NB4 (cell line): ENCODE measurements at places on chromosomes 1 and 21.

GRCh38 chr1:155133799-155134281 is 1.8 kb upstream of the SLC50A1 start:
- no peak for DNase-seq

DNA sequence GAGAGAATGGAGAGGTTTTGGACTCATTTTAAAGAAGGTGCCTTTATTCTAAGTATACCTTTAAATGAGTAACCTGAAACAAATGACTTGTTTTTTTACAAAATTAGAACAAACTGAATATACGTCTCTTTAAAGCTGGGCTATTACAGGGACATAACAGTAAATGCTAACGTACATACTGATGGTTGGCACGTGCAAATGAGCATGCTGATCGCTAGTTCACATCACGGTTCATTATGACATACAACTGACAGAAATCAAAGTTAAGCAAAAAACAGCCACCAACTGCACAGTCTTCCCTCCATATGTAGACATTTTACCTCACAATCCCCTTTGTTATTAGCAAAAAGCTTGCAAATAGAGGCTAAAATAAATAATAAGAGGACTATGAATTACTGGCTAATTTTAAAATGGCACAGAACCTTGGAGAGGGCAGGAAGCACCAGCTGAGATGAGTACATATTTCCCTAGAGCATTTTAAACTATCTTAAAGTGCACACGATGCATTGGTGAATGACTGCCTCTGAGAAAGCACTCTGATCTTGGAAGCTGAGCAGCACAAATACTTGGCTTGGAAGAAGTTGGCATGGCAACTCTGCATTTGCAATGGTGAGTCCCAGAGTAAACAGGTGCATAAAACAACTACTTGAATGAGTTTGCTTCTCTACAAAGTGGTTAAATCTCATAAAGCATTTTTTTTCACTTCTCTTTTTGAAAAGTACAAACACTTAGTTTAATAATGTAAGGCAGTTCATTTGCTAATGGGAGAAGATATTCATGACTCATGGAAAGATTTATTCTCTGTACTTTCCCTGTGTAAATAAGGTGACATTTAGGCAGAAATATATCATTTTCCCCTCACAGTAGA is 204.7 kb downstream of the LHX8 start:
- no peak for DNase-seq

- DNase-seq = no peak
Measured at GRCh38 chr1:113545626-113546025, 155.3 kb downstream of the MAGI3 start.

DNA sequence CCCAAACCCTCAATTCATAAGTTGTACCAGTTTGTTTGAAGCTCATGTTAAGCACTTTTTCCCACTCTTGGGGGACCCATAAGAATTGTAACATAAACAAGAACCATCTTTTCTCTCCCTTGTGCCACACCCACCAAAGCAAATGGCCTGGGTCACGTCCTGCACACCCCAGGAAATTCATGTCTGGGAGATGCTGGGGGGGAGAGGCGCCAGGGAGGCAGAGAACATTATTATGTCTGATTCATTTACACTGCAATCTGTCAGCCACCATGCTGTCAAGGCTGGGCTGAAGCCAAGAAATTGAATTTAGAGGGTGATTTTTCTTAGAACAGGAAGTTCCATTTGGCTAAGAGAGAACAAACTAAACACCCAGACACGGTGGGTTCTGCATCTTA is 37.2 kb upstream of the IPO9 start:
- DNase-seq = no peak

- DNase-seq = no peak
Measured at GRCh38 chr1:183515002-183515689, 42.8 kb downstream of the SMG7 start.

DNA sequence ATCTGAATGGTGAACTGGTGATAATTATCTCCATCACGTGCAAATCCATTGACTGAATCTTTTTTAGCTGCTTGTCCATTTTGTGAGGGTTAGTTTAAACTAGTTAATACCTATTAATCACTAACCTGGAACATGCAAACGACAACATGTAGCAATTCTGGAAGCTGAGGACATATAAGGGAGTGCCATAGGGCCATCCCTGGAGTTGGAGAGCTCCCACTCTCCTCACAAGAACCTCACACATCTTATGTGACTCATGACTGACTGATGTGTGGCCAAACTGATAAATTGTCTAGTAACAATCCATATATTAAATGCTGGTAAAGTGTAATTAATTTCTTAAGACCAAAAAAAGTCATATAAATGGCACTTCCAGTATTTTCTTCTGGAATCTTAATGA is 62.9 kb upstream of the HOOK1 start:
- DNase-seq = no peak

GRCh38 chr1:214327514-214327913 is 46.6 kb downstream of the SMYD2 start:
- peak; percentile 37 for DNase-seq

DNA sequence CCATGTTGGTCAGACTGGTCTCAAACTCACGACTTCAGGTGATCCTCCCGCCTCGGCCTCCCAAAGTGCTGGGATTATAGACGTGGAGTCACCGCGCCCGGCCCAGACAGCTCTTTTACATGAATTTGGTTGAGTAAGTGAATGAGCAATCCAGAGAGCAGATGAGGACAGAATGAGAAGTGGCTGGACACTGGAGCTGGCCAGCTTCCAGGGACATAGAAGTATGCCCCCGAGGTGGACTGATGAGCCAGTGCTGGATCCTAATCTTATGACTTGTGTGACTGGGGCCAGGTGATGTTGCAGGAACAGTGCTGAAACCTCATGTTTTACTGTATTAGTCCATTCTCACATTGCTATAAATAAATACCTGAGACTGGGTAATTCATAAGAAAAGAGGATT is 35.9 kb upstream of the KANK4 start:
- DNase-seq = no peak

- DNase-seq = no peak
Measured at GRCh38 chr1:67571406-67571805, 113.6 kb upstream of the GADD45A start.

DNA sequence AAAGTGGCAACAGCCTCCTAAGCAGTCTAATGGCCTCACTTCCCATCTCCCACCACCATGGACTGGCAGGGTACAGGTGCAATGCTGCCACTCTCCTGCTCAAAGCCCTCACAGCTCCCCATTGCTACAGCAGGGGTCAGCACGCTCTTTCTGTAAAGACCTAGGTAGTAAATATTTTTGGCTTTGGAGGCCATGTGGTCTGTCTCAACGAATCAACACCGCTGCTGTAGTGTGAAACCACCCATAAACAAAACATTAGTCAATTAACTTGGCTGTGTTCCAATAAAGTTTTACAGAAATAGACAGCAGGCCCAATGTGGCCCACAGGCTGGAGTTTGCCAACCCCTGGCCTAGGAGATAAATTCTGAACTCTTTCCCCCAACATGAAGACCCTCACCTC is 44.6 kb upstream of the TMEM125 start:
- peak; percentile 15 for DNase-seq

DNA sequence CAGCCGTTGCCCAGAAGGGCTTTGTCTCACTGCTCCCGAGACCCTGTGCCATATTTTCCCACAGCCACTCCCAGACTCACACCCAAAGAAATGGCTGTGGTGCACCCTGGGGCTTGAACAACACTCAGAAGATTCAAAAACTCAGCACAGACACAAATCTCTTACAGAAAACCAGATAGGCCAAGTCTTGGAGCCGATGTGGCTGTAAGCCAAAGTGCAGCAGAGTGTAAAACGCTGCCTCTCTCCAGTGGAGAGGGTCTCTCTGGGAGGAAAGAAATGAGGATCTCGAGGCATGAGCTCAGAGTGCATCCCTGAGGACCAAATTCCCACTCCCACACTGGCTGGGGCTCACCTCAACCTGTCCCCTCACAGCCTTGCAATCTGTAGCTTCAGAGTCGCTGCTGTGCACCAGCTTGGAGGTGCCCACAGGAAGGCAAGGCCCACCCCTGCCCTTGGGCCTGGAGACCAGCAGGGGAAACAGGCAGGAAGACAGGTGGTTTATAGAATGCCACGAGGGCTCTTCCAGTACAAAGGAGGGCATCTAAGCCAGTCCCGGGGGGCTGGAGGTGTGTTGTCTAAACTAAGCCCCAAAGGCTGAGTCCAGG is 171.3 kb upstream of the AJAP1 start:
- no peak for DNase-seq

DNA sequence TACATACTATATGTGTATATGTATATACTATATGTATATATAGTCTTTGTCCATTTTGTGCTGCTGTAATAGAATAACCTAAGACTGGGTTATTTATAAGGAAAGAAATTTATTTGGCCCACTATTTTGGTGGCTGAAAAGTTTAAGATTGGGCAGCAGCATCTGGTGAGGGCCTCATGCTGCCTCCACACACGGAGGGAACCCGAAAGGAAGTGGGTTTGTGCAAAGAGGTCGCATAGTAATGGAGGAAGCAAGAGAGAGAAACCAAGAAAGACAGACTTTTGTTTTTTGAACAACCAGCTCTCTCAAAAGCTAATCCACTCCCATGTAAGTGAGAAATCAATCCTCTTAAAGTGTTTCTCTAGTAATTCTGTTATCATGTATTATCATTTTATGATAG is 1147.3 kb downstream of the NCAM2 start:
- no peak for DNase-seq

GRCh38 chr1:99726407-99726806 is 40.0 kb downstream of the FRRS1 start:
- no peak for DNase-seq

DNA sequence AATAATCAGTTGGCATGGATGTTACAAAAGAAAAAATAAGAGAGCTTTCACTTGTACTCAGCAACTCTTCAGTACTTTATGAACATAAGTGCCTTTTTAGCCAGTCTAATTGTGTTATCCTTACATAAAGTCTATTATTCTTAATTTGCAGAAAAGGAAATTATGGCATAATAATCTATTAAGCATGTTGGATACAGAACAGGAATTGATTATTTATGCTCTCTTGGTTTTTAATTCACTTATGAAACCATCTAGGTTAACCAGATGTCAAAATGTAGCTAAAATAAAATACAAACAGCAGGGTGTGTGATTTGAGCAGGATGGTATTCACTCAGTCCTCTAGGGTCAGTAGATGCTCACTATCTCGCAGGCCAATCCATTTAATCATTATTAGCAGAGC is 79.7 kb downstream of the PLPPR5 start:
- no peak for DNase-seq

GRCh38 chr1:236345728-236346127 is 48.4 kb upstream of the EDARADD start:
- DNase-seq = peak; percentile 39

- no peak for DNase-seq
Measured at GRCh38 chr1:212359794-212360479, 54.7 kb downstream of the PACC1 start.

GRCh38 chr1:167455786-167456446 is 62.4 kb downstream of the CD247 start:
- no peak for DNase-seq

- DNase-seq = no peak
Measured at GRCh38 chr1:29398431-29398830, 162.1 kb downstream of the PTPRU start.

GRCh38 chr1:79603843-79604242 is 597.3 kb upstream of the ADGRL4 start:
- no peak for DNase-seq

- DNase-seq = peak; percentile 74
Measured at GRCh38 chr1:199009447-199009846, 370.6 kb downstream of the PTPRC start.

DNA sequence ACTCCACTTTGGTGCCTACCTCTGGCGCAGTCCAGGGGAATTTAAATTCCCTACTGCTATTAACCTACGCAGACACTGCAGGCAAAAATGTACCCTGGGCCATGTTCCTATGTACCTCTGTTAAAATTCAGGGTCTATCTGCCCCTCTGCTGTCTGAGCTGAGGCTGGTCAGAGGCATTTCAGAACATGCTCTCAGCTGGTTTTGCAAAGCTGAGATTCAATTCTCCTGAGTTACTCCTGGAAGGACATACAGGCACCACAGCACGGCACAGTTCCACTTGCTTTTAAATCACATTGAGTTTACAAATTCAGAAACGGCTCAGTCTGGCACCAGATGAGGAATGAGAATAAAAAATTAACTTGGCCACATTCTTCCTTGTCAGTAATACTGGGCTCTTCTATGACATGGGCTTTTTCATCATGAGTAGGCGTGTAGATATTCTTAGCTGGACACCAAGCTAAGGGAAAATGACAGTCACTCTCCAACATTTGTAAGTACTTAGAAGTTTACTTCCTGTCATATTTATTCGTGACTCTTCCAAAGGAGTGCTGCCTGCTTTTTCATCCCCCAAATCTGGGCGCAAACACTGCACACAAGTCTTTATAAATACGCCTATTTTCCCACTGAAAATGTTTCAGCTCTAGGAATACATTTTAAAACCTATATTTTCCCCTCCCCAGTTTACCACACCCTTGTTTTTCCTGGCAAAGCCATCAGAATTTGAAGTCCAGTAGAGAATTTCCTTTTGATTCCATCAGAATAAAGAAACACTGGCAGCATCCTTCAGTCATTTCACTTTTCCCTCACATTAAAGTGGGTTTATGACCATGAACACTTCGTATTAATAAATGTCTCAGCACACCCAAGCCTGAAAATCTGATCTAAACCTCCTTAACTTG is 1.9 kb downstream of the C1orf198 start:
- no peak for DNase-seq

GRCh38 chr1:21236178-21236577 is 54.1 kb downstream of the ECE1 start:
- no peak for DNase-seq

DNA sequence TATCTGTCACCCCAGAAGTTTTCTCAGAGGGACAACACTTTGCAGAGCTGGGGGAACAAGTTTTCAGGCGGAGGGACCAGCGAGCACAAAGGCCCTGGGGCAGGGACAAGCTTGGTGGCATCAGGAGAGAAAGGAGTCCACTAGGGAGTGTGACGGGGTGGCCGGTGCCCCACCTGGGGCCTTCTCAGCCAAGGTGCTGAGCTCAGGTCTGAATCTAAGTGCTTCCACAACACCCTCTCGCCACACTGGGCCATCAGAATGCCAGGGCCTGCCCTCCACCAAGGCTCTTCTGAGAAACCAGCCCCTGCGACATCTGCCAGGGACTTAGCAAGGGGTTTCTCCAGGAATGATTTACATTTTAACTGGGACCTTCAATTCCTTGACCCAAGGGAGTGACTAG is 7.8 kb upstream of the TNFRSF8 start:
- no peak for DNase-seq

GRCh38 chr1:19710825-19711611 is 46.3 kb downstream of the HTR6 start:
- no peak for DNase-seq

- peak; percentile 40 for DNase-seq
Measured at GRCh38 chr1:64986903-64987871, 20.8 kb upstream of the JAK1 start.

DNA sequence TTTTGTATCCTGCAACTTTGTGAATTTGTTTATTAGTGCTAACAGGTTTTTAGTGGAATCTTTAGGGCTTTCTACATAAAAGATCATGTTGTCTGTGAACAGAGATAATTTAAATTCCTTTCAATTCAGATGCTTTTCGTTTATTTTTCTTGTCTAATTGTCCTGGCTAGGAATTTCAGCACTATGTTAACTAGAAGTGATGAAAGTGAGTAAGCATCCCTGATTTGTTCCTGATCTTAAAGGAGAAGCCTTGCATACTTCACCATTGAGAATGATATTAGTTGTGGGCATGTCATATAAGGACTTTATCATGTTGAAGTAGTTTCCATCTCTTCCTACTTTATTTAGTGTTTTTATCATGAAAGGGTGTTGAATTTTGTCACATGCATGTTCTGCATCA is 23.6 kb upstream of the TRIM67 start:
- no peak for DNase-seq
